ENCODE measurements at places on chromosomes 12 and 14.

DNA sequence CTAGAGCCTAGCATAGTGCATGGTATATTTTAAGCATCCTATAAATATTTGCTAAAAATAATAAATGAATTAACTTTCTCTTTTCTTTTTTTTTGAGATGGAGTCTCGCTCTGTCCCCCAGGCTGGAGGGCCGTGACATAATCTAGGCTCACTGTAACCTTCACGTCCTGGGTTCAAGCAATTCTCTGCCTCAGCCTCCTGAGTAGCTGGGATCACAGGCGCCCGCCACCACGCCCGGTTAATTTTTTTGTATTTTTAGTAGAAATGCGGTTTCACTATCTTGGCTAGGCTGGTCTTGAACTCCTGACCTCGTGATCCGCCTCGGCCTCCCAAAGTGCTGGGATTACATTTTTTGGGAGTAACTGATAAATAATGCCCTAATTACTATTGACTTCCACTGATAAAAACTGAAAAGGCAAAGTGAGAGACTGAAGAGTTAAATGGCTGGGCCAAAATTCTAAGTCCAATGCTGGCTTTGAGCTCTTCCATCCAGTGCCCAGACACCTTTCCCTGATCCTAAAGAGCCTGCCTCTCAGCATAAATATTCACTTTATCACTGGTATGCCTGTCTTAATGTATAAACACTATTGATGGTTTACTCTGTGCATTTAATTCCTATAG lies 213.0 kb upstream of the KRR1 start:
- no peak for DNase-seq

GRCh38 chr12:124917135-124917840 lies 2.8 kb upstream of the UBC start:
- no peak for DNase-seq

DNA sequence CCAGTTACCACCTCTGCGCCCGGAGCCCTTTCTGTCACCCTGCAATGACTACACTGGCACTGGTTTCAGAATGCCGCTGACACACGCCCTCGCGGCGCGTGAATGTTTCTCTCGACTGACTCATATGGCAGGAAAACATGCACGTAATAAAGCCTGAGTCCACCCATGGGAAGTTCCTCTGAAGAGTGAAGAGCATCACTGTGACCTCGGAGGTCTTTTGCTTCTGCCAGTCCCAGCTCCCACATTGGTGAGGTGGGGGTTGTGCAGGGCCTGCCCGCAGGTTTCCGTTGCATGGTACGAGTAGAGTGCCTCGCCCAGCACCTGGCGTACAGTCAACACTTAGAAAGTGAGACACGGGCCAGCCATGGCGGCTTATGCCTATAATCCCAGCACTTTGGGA lies 11.1 kb upstream of the SLC6A12 start:
- DNase-seq, result no peak

DNA sequence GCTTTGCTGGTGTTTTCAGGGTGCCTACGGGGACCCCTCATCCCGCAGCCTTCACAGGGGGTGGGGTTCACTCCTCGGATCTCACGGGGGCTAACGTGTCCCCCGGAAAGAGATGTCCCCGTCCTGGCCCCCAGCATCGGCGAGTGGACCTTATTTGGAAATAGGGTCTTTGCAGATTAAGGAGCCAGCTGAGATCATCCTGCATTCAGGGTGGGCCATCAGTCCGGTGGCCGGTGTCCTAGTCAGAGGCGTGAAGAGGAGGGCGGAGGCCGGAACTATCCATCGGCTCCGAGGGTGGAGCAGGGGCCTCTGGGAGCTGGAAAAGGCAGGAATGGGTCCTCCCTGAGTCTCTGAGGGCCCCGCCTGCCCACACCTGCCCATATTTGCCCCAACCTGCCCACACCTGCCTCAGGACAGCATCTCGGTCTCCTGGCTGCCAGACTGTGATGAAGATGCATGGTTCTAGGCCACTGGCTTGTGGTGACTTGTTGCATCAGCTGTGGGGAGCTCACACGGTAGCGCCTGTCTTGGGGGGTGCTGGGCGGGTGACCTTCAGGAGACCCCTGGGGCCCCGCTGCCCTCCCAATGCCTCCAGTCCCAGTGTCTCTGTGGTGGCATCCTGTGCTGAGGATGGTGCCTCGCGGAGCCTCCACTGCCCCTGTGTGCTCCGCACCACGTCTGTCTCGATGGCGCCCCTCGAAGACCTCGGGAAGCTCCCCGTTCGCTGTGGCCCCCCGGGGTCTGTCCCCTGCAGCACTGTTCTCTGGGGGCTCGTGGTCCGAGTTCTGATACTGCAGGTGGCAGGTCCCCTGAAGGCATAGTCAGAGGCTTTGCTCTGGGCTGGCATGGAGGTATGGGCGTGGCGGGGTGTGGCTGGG lies 14.7 kb downstream of the NOC4L start:
- DNase-seq, result no peak

- no peak for DNase-seq
Measured at GRCh38 chr12:83896416-83896815, 1016.2 kb downstream of the SLC6A15 start.

- no peak for DNase-seq
Measured at GRCh38 chr12:121513464-121514183, 67.2 kb downstream of the KDM2B start.

GRCh38 chr12:3216097-3216496 lies 138.9 kb downstream of the TSPAN9 start:
- DNase-seq, result no peak

- DNase-seq, result no peak
Measured at GRCh38 chr12:58645946-58646345, 274.4 kb downstream of the LRIG3 start.

DNA sequence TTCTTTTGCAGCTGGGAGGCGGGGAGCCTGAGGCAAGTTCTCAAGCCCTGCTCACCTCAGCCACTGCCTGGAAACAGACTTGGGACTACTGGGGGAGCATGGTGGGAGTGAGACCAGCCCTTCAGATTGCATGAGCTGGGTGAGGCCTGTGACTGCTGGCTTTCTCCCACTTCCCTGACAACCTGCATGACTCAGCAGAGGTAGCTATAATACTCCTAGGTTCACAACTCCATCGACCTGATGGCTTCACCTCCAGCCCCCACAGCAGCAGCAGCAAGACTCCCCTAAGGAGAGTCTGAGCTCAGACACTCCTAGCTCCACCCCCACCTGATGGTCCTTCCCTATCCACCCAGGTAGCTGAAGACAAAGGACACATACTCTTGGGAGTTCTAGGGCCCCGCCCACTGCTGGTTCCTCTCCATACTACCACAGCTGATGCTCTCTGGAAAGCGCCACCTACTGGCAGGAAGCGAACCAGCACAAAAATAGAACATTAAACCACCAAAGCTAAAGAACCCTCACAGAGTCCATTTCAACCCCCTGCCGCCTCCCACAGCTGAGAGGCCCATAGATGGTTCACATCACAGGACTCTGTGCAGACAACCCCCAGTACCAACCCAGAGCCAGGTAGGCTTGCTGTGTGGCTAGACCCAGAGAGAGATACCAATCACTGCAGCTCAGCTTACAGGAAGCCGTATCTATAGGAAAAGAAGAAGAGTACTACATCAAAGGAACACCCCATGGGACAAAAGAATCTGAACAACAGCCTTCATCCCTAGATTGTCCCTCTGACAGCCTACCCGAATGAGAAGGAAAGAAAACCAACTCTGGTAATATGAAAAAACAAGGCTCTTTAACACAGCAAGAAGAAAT lies 68.7 kb downstream of the RPAP3 start:
- no peak for DNase-seq

- DNase-seq, result no peak
Measured at GRCh38 chr12:16154990-16155389, 122.5 kb downstream of the SLC15A5 start.

DNA sequence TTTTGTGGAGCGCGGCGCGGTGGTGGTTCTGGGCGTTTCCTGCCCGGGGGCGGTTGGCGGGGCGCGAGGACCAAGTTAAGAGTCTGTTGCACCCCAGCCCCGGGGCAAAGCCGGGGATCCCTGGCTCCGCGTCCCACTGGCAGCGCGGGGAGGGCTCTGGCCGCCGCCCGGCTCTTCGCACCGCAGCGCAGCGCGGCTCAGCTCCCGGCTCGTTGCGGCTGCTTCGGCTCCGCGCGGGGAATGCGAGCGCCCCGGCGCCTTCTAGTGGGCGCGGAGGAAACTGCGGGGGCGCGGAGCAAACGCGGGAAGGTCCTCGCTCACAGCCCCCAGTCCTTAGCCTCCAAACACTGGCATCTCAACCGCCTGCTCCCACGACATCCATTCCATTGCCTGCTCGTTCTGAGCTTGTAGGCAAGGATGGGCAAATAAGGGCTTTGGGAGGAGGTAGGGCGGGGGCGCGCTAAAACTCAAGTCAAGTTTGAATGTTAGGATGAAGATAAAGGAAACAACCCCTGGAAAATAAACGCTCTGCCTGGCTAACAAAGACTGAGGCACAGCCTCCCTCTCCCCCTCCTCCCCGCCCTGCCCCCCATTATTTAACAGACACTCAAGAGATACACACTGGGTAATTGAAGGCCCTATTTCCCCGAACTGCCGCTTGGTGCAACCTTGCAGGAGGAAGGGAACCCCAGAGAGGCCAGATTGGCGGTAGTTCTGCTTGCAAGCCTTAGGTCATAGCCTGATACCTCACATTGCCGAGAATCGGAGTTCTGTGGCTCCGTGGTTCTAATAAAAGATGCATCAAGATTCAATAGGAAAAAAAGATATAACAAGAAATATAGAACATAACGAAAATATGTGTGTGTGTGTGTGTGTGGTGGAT lies at the start of gene B4GALNT1:
TSS of gene B4GALNT1 (minus strand) at position 244 of the 883 bp plus-strand sequence. CDS start 1,069 bp downstream, outside the sequence.
- peak; percentile 100 for DNase-seq

DNA sequence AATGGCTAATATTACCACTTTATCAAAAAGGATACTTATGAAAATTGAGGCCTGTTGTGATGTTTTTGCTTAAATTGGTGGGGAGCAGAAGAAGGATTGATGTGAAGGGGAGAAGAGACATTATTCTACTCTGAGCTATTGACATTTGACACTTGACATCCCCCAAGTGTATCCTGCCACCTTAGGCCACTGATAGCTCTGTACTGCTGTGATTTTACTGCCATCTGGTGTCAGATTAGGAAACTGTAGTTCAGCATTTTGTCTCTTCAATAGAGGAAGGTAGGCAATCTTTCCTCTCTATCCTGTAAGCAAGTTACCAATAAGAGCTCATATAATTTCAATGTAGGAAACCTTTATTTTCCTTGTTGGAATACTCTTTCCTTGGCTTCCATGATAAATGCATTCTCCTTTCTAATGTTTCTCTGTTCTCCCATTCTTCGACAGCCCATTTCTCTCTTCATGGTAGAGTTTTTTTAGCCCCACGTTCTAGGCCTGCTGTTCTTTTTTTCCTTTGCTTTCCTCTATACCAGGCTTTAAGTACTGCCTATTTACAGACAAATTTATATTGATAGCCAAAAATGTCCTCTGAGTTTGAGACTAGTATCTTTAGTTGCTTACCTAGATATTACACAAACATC lies 46.3 kb downstream of the PPHLN1 start:
- no peak for DNase-seq

DNA sequence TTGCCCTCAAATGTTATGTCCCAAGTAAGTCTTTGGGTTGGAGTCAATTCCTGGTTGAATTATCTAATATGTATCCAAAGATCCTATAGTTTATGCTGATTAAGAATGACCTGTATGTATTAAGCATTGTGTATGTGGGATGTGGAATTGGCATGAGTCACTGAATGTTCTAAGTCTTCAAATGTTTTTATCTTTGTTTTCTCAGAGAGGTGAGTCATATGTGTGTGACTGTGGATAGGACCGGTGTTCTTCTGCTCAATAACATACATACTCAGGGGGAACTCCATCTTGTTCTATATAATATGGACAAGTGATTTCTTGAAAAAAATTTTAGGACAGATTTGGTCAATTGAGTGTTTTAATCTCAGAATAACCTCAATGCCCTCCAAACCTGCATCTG lies 57.9 kb downstream of the NAV3 start:
- no peak for DNase-seq

DNA sequence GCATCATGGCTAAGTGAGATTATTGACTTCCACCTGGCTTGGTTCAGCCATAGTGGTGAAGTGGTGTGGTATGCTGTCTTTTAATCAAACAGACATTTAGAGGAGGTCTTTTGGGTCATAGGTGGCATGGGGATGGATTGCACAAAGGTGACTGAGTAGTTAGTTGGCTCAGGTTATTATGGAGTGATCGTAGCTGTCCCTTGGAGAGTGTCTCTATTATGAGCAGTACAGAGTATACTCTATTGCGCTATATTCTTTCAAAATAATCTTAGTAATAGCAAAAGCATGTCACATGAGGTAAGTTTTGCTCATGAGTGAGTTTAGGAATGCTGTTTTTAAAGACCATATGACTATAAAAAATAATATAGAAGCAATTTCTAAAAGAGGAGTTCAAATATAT lies 60.4 kb downstream of the RASSF8 start:
- DNase-seq, result no peak

GRCh38 chr14:72781561-72782508 lies 112.1 kb downstream of the DPF3 start:
- DNase-seq, result no peak

DNA sequence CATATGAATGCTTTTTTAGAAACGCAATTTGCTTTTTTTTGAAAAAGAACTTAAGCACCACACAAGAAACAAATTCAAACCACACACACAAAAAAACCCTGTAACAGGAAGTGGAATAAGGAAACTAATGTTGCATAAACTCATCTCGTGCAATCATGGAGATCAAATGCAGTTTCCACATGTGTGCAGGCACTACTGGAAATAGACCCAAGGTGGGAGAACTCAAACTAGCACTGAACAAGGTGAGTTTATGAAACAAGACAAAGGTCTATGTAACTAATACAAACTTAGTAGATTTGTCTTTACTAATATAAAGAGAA lies 17.5 kb downstream of the NIN start:
- no peak for DNase-seq

DNA sequence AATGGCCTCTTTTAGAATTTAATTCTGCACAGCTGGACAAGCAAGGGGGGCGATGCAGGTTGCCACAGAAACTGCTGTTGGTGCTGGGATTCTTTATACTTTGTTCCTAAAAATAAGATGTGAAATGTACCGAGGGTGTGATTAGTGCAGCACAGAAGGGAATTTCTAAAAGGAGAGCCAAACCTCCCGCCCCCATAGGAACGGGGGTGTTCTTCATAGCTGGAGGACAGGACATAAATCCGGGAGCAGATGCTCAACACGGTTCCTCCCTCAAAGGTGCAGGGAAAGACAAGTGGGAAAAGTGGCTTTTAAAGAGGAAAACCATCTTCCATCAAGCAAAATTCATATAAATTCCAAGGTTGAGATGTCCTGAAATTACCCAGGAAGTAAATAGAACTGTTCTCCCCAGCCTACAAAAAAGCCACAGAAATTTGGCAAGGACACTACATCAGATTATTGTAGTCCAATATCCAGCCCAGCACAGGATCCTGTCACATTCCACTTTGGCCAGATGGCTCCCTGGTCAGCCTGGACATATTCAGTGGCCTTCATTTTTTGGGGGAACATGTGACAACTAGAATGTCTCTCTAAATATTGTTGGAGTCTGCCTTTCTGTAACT lies 51.4 kb upstream of the TMX1 start:
- DNase-seq, result no peak

- no peak for DNase-seq
Measured at GRCh38 chr12:40618636-40619035, 73.6 kb upstream of the CNTN1 start.

- no peak for DNase-seq
Measured at GRCh38 chr12:114045349-114045748, 79.2 kb upstream of the RBM19 start.
